Vagina (tissue), 2 donors: ENCODE measurements at places on chromosomes 5 and 9. TPM values are rescaled to one million over a fixed set of nuclear protein-coding genes. Genes with fewer than 3 reads are reported as not detected.
A peak's percentile ranks its signal among the peaks of the same experiment; 100 is the strongest.

The LPAR1 gene
- 83.0 TPM for total RNA-seq

- no peak overlapping the region for H3K4me3 ChIP-seq
- no peak overlapping the region for H3K27ac ChIP-seq
Measured at GRCh38 chr9:79357194-79357593, 214.6 kb upstream of the TLE4 start.

GRCh38 chr5:42596817-42597216, 159.8 kb upstream of the CCDC152 start:
- H3K36me3 ChIP-seq: no peaks in the 10 kb centered on the region
- no peaks in the 10 kb centered on the region for H3K4me1 ChIP-seq
- H3K27me3 ChIP-seq: no peaks in the 10 kb centered on the region
- no peak overlapping the region for H3K4me3 ChIP-seq
- no peak overlapping the region for H3K27ac ChIP-seq
- no peak for DNase-seq

- H3K4me3 ChIP-seq: no peak overlapping the region
- H3K27me3 ChIP-seq: no peaks in the 10 kb centered on the region
- no peak for DNase-seq
- no peak overlapping the region for H3K27ac ChIP-seq
- no peaks in the 10 kb centered on the region for H3K36me3 ChIP-seq
Measured at GRCh38 chr5:10111571-10111970, 138.1 kb downstream of the ATPSCKMT start.

DNA sequence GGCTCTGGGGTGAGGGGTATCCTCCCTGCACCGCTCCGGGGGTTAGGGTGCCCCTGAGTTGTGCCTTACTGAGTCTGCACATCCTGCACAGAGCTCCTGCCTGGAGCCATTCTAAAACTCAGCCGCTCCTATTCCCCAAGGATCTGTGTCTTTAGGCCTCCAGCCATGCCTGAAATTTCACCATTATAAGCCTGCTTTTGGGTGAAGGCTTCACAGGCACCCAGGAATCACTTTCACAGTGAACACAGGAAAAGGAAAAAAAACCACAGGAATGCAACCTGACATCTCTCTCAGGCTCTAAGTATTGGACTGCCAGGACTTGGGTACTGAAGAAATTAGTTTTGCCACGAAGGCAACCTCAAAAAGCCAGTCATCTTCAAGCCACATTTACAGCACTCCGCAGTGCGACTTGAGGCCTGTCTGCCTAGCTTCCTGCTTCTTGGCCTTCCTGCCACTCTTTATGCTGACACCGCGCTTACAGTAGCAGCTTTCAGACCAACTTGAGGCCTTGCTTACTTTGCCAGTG, 30.9 kb downstream of the GALNT10 start:
- H3K36me3 ChIP-seq: no peaks in the 10 kb centered on the region
- H3K4me3 ChIP-seq: no peak overlapping the region
- peaks cover 3% of the 10 kb centered on the region for H3K4me1 ChIP-seq
- no peaks in the 10 kb centered on the region for H3K27me3 ChIP-seq
- no peak overlapping the region for H3K27ac ChIP-seq

The NMUR2 gene
- total RNA-seq: not detected

The CCNI2 gene
- not detected for total RNA-seq

The SLC6A7 gene
- 0.25 TPM for total RNA-seq

DNA sequence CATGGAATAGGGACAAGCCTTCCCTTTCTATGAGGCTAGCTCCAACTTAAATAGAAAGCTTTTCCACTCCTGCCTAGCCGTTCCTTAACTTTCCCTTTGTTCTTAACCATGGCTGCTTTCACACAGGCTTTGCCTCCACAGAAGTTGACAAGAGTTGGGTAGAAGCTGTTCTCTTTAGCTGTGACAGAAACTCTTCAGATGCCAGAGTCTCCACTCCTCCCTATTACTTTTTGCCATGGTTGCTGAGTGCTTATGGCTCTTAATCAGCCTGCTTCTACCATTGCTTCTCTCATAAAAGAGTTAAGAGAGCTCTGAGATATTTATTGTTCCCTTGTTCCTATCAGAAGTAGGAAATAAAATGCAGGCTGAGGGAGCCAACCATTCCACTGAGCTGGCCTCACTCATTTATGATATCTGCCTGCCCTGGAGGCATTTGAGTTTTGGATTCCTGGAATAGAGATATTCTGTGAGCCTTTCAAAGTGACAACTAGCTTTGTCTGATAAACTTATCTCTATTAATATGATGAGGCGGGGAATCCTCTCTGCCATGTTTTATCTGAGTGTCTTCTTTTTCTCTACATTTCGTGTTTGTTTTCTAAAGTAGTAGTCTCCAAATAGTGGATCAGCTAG, 162.6 kb downstream of the DMAC1 start:
- DNase-seq: no peak
- no peak overlapping the region for H3K4me3 ChIP-seq
- no peak overlapping the region for H3K27ac ChIP-seq

- no peak for DNase-seq
- no peaks in the 10 kb centered on the region for H3K36me3 ChIP-seq
- H3K27me3 ChIP-seq: no peaks in the 10 kb centered on the region
- H3K27ac ChIP-seq: no peak overlapping the region
- no peak overlapping the region for H3K4me3 ChIP-seq
Measured at GRCh38 chr5:151255621-151256286, 2.8 kb downstream of the GM2A start.

- no peak for DNase-seq
- no peaks in the 10 kb centered on the region for H3K27me3 ChIP-seq
Measured at GRCh38 chr5:39980056-39980455, 555.3 kb upstream of the DAB2 start.

- peak overlapping the region; percentile 34 for H3K4me3 ChIP-seq
- no peaks in the 10 kb centered on the region for H3K36me3 ChIP-seq
- no peak overlapping the region for H3K27ac ChIP-seq
- H3K27me3 ChIP-seq: peaks cover 26% of the 10 kb centered on the region
- no peak for DNase-seq
Measured at GRCh38 chr5:88660947-88661805, 221.8 kb downstream of the MEF2C start.

DNA sequence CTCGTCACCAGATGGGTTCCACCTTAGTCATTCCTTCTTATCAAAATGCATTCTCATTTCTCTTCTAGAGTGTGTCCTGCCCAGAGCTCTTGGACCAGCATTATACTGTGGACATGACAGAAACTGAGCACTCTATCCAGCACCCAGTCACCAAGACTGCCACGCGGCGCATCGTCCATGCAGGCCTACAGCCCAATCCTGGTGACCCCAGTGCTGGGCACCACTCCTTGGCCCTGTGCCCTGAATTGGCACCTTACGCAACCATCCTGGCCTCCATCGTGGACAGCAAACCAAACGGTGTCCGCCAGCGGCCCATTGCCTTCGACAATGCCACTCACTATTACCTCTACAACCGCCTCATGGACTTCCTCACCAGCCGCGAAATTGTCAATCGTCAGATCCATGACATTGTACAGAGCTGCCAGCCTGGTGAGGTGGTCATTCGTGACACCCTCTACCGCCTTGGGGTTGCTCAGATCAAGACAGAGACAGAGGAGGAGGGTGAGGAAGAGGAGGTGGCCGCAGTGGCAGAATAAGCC, 34.6 kb downstream of the CSF1R start:
- H3K27ac ChIP-seq: no peak overlapping the region
- H3K27me3 ChIP-seq: no peaks in the 10 kb centered on the region
- no peak overlapping the region for H3K4me3 ChIP-seq

GRCh38 chr5:58545912-58546311, 37.0 kb upstream of the RAB3C start:
- H3K4me1 ChIP-seq: no peaks in the 10 kb centered on the region
- no peak for DNase-seq
- no peak overlapping the region for H3K27ac ChIP-seq
- H3K4me3 ChIP-seq: no peak overlapping the region
- H3K27me3 ChIP-seq: no peaks in the 10 kb centered on the region

The TRIM52 gene
- 17.2 TPM for total RNA-seq

GRCh38 chr5:647311-647710, 35.2 kb downstream of the CEP72 start:
- H3K4me3 ChIP-seq: no peak overlapping the region
- no peaks in the 10 kb centered on the region for H3K27me3 ChIP-seq
- H3K4me1 ChIP-seq: no peaks in the 10 kb centered on the region
- no peak for DNase-seq

- no peak for DNase-seq
- H3K27me3 ChIP-seq: no peaks in the 10 kb centered on the region
- no peaks in the 10 kb centered on the region for H3K36me3 ChIP-seq
- H3K27ac ChIP-seq: no peak overlapping the region
- H3K4me1 ChIP-seq: peaks cover 7% of the 10 kb centered on the region
Measured at GRCh38 chr9:13614060-13614459, 334.6 kb upstream of the MPDZ start.

DNA sequence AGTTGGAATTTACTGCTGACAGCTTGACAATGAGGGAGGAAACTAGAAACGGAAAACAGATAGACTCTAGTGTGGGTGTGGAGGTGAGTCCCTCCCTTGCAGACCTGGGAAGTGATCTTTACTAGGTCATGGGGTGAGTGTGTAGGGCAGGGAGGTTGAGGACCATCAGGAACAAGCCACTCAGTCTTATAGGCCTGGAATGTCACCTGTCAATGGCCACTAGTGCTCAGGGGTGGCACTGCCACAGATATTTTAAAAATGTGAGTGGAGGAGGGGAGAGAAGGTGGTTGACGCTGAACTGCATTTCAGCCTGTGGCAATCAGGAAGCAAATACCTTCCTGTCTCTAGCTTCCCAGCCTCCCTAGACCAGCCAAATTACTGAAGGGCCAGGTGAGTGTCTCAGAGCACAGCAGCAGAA, 9.0 kb downstream of the OR2S2 start:
- no peak overlapping the region for H3K27ac ChIP-seq
- no peaks in the 10 kb centered on the region for H3K27me3 ChIP-seq
- no peak for DNase-seq

- no peak overlapping the region for H3K27ac ChIP-seq
- H3K27me3 ChIP-seq: no peaks in the 10 kb centered on the region
- H3K4me1 ChIP-seq: no peaks in the 10 kb centered on the region
- H3K36me3 ChIP-seq: no peaks in the 10 kb centered on the region
- DNase-seq: no peak
- no peak overlapping the region for H3K4me3 ChIP-seq
Measured at GRCh38 chr5:76331126-76331525, 72.0 kb upstream of the IQGAP2 start.

DNA sequence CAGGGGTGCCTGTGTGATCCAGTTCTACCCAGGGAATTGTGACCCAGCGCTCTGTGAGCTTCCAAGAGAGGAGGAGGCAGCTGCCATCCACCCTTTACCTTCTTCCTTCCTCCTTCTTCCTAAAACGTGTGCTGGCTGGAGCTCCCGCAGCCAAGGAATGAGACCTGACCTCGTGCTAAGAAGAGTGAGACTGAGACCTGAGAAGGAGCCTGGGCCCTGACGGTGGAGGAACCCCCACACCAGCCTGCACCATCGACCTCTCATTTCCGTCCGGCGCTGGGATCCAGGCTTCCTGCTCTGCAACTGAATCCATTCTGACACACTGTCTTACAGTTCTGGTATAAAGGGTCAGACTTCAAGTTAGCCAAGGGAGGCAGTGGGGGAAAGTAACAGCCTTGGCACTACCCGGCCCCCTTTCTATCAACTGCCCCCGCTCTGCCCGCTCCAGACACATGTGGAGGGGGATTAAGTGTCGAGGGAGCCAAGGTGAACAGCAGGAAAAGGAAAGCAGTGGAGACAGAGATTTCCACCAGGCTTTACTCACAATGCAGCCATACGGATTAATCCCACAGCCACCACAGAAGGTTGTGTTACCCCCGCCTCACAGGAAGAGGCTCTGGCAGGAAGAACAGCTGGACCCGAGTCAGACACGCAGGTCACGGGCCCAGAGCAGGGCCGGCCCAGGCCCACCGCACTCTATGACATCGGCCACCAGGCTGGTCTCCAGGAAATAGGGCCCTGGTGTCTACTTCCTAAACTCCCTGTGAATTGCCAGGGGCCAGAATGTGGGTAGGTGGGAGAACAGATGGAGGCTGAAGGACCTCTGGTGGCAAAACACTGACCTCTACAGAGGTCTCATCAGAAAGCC, 15.8 kb downstream of the MGAT1 start:
- H3K4me1 ChIP-seq: peaks cover 50% of the 10 kb centered on the region
- H3K27me3 ChIP-seq: no peaks in the 10 kb centered on the region
- peak; percentile 82 for DNase-seq
- H3K4me3 ChIP-seq: no peak overlapping the region
- H3K36me3 ChIP-seq: peaks cover 22% of the 10 kb centered on the region
- peak overlapping the region; percentile 81 for H3K27ac ChIP-seq

DNA sequence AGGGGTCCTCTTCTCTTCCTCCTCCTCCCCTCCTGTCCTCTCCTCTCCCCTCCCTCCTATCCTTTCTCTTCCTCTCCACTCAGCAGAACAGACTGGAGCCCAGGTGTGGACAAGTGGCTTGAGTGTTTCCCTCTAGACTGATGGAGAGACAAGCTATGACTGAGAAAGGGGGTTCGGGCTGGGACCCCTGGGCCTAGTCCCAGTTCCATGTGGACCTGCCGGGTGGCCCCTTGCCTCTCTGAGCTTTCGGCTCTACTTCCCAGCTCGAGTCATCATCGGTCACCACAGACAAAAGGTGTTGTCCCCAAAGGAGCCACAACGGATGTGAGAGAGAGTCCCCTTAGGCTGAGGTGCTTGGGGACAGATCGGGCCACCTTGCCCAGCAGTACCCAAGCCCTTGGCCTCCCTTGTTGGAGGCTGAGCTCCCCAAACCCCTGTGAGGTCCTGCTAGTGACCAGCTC, 3.4 kb upstream of the RXRA start:
- H3K4me1 ChIP-seq: peaks cover 27% of the 10 kb centered on the region
- H3K36me3 ChIP-seq: no peaks in the 10 kb centered on the region
- H3K27me3 ChIP-seq: no peaks in the 10 kb centered on the region
- no peak overlapping the region for H3K4me3 ChIP-seq

The AGXT2 gene
- not detected for total RNA-seq

- no peak for DNase-seq
- peak within 1 kb of the TSS; percentile 78 for H3K27ac ChIP-seq
- peaks cover 34% of the 10 kb centered on the region for H3K4me1 ChIP-seq
- peak within 1 kb of the TSS; percentile 45 for H3K4me3 ChIP-seq
- no peaks in the 10 kb centered on the region for H3K27me3 ChIP-seq
- no peaks in the 10 kb centered on the region for H3K36me3 ChIP-seq
Measured at GRCh38 chr5:81233080-81233634, at the start of gene CKMT2. Gene CKMT2 (plus strand): TSS chr5:81233322. CDS start chr5:81251133, 17,811 bp downstream.

The BTNL9 gene
- 34.1 TPM for total RNA-seq

The GMCL2 gene
- total RNA-seq: not detected

The TSSK1B gene
- 1.2 TPM for total RNA-seq

DNA sequence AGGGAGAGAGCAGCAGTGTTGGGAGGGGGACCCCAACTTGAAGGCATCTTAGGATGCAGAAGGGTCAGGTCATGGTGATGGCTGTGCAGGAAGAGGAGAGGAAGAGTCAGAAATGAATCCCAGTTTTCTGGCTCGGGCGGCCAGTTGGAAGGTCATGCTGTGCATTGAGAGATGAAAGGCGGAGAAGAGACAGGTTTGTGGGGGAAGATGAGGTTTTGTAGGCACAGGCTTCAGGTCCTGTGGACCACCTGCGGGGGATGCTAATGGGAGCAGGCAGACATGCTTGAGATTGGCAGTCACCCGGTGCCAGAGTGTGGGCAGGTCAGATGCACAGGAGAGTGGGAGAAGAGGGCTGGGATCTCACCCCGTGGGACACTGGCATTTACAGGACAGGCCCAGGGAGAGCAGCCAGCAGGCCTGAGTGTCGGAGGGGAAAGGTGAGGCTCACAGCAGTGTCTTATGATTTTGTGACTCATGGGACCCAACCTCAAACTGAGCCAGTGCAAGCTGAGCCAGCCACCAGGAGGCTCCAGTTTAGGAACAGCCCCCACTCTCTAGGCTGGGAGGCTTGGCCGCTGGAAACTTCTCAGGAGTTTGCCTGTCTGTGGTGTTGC, 17.5 kb downstream of the STXBP1 start:
- H3K27ac ChIP-seq: no peak overlapping the region
- H3K27me3 ChIP-seq: no peaks in the 10 kb centered on the region

GRCh38 chr5:134136771-134137170, 22.3 kb downstream of the TCF7 start:
- H3K36me3 ChIP-seq: no peaks in the 10 kb centered on the region
- H3K27ac ChIP-seq: no peak overlapping the region
- H3K27me3 ChIP-seq: no peaks in the 10 kb centered on the region
- H3K4me3 ChIP-seq: no peak overlapping the region
- peak; percentile 74 for DNase-seq
- peaks cover 25% of the 10 kb centered on the region for H3K4me1 ChIP-seq
